GM23248 (cell line): ENCODE measurements at places on chromosomes 1 and 21. TPM values are rescaled to one million over a fixed set of nuclear protein-coding genes. Genes with fewer than 3 reads are reported as not detected.

TTC24 gene
- total RNA-seq: not detected in 2 replicates

SETD4 gene
- 10.4 and 12.9 TPM in 2 replicates for total RNA-seq

CFHR1 gene
- not detected in 2 replicates for total RNA-seq

SPATA17 gene
- total RNA-seq: 0.43 and 0.89 TPM in 2 replicates

KCNJ9 gene
- total RNA-seq: 0.13 TPM in 1 of 2 replicates, not detected in the other

FAM177B gene
- total RNA-seq: not detected in 2 replicates

KCNJ15 gene
- 1.2 and 2.1 TPM in 2 replicates for total RNA-seq

CRYBG2 gene
- not detected in 2 replicates for total RNA-seq

TEX38 gene
- total RNA-seq: not detected in 2 replicates

- peak; percentile 22 for DNase-seq
Observed at GRCh38 chr1:94180650-94181049, 56.7 kb downstream of the ARHGAP29 start.

- DNase-seq: no peak
Observed at GRCh38 chr1:80170811-80171485, 1164.4 kb upstream of the ADGRL4 start.

- no peak for DNase-seq
Observed at GRCh38 chr1:46005594-46005993, 126.8 kb downstream of the PIK3R3 start.

GRCh38 chr1:59346429-59346828 lies 49.5 kb downstream of the FGGY start:
- DNase-seq: no peak

GRCh38 chr1:167791281-167792187 lies 69.8 kb downstream of the MPZL1 start:
- DNase-seq: peak; percentile 98

GRCh38 chr1:20484519-20485462 lies 1.2 kb downstream of the CAMK2N1 start:
- peak; percentile 55 for DNase-seq

- no peak for DNase-seq
Observed at GRCh38 chr1:102103646-102104045, 106.9 kb upstream of the OLFM3 start.

DNA sequence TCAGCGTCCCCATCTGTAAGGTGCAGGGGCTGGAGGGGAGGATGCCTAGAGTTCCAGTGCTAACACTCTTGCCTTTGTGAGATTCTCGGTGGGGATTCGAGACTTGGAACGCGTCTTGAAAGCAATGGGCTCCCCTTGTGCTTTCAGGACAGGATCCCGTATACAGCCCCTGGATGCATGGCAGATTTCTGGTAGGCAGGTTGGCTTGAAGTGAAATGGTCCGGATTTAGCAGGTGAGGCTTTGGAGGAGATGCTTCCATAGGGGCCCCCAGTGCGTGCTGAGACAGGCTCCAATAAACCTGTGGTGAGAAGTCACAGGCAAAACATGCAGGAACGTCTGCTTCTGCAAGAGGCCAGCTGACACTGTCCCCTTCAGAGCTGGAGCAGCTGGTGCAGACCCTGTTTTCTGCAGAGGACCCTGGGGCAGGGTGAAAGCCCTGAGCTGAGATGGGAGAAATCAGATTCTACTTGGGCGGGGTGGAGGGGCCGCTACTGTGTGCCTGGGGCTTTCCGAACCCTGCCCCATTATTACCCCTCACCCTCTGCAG lies 270.4 kb downstream of the PTPRU start:
- no peak for DNase-seq

DNA sequence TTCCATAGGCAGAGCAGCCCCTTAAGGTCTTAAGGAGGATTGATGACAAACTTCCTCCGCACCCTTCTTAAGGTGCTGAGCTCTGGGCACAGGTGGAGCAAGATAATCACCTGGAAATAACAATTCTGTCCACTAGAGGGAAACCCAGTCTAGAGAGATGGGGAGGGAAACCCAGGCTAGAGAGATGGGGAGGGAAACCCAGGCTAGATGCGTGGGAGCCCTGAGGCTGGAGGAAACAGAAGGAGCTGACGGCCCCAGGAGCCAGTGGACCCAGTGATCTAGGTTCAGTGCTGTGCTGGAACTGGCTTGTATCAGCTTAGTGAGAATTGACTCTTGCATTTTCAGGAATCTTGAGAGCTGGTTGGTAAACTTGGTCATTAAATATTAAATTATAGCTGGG lies 17.8 kb upstream of the MYCL start:
- DNase-seq: peak; percentile 78

- DNase-seq: peak; percentile 93
Observed at GRCh38 chr1:214445831-214446614, 105.4 kb downstream of the PTPN14 start.

DNA sequence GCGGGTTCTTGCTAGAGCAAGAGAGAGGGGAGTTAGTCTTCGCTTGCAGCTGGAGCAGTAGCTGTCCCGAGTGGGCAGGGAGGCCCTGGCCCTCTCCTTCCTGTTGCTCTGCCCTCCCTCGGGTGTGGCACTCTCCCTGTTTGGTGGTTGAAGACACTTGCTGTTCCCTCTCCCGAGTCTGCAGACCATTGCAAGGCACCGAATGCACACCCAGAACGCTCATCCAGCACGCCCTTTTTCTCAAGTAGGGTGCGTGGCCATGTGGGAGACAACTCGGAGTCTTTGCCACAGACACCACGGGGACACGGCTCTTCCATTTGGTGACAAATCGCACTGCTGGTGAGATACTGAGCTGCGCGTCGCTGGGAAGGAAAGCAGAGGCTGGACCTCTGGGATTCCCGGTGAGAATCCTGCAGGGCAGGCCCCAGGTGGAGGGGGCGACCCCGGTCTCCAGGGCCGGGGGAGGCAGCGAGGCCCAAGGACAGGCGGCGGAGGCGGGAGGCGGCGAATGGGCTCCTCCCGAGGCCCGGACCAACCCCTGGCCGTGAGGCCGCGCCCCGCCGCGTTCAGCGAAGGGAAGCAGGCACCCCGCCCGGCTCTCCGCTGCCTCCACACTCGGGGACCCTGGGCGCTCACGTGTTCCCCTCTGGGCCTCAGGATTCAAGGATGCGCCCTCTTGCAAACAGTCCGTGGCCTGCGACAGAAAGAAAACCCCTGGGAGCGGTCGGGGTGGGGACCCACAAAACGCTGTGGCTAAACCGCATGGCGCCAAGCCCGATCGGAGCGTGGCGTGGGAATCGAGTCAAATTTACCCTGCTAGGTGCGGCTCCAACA lies 10.4 kb upstream of the TMEM200B start:
- DNase-seq: peak; percentile 55

- no peak for DNase-seq
Observed at GRCh38 chr1:239833723-239834122, 258.0 kb upstream of the FMN2 start.

DNA sequence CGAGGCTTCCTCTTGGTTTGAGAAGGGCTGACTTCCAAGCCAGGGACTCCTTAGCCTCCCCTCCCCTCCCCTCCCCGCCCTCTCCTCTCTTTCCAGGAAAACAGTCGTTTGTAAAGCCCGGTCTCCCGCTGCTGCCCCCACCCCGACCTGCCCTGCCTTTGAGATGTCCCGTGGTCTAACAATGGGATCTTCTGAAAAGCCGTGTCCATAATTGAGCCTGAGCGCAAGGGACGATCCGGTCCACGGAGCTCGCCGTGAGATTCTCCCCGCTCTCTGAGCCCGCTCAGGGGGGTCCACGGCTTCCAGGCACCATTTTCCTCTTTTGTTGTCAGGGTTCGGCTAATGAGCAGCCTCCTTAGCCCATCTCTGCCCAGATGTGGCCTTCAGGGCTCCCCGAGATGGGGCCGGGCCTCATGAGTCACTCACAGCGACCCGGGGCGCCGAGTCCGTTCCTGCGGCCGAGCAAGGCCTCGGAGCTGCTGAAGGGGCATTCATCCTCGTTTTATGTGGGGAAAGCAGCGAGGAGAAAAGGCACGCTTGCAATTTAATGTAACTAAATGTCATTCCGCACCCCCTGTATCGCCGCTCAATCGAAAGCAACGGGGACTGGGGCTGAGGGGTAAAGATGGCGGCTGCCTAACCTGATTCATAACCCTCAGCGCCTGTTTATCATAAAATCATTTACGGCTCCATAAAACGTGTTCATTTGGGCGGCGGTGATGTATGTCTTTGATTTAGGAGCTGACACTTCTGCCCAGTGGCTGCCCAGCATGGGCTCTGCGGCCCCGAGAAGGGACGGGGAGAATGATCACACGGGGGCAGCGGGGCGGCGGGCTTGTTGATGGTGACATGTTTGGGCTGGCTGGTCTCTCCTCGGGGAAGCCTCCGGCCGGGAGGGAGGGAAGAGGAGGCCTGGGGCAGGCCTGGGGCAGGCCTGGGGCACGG lies 232.6 kb upstream of the C1orf174 start:
- no peak for DNase-seq

- DNase-seq: no peak
Observed at GRCh38 chr1:228381356-228381755, 25.3 kb downstream of the TRIM11 start.

DNA sequence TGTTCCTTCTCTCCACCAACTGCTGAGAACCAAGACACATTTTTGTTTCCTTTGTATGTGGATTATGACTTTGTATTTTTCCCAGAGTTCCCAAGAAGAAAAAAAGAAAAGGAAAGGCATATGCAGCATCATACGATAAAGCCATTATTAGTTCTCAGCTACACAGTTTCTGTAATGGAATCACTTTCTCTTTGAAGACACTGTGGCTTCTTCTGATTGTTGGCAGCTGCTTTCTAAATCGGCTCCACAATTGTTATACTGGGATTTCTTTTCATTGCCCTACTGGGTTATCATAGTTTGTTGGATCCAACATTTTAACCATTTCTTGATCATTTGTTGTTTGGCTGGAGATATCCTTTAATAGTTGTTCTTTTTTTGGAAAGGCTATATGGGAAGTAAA lies 89.5 kb upstream of the HIVEP3 start:
- no peak for DNase-seq

DNA sequence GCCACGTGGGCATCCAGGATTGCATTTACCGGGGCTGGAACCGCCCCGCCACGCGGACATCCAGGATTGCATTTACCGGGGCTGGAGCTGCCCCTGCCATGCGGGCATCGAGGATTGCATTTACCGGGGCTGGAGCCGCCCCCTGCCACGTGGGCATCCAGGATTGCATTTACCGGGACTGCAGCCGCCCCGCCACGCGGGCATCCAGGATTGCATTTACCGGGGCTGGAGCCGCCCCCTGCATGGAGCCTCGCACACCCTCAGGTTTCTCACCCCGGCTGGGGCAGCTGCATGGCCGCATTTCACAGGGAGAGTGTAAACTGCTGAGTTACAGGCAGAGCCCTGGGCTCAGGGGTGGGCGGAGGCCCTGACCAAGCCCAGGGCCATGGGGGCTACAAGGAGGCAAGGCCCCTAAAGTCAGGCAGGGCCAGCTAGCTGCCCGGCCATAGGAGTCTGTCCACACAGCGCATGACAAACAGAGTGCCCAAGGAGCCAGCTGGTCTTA lies 166.8 kb upstream of the ARHGEF16 start:
- DNase-seq: no peak

GRCh38 chr1:230145953-230146476 lies 79.0 kb downstream of the GALNT2 start:
- no peak for DNase-seq

GRCh38 chr1:147791876-147792275 lies 31.5 kb upstream of the GJA5 start:
- DNase-seq: no peak
